Hair follicular keratinocyte (primary cell): ENCODE measurements at places on chromosomes 5 and 9. TPM values are rescaled to one million over a fixed set of nuclear protein-coding genes. Genes with fewer than 3 reads are reported as not detected.

The GIN1 gene
- total RNA-seq: 2.0 and 13.6 TPM in 2 replicates

The GPX3 gene
- total RNA-seq: 14.9 and 39.9 TPM in 2 replicates

The IRGM gene
- total RNA-seq: not detected in 2 replicates

The ZFR gene
- total RNA-seq: 36.6 and 40.4 TPM in 2 replicates

The RMND5B gene
- 23.0 and 24.2 TPM in 2 replicates for total RNA-seq

The PCDHA4 gene
- not detected in 2 replicates for total RNA-seq

The TMEM161B gene
- total RNA-seq: 9.3 and 11.6 TPM in 2 replicates

The FLT4 gene
- total RNA-seq: 0.08 and 0.16 TPM in 2 replicates

The SIT1 gene
- total RNA-seq: not detected in 2 replicates

The CARTPT gene
- not detected in 2 replicates for total RNA-seq
